ENCODE measurements at places on chromosomes 1 and 21.

GRCh38 chr1:119347858-119348257, 20.7 kb upstream of the HAO2 start:
- DNase-seq: peak; percentile 11

- no peak for DNase-seq
Observed at GRCh38 chr1:90354704-90355103, 359.8 kb downstream of the ZNF326 start.

- DNase-seq: no peak
Observed at GRCh38 chr1:40772146-40772955, 11.2 kb upstream of the KCNQ4 start.

DNA sequence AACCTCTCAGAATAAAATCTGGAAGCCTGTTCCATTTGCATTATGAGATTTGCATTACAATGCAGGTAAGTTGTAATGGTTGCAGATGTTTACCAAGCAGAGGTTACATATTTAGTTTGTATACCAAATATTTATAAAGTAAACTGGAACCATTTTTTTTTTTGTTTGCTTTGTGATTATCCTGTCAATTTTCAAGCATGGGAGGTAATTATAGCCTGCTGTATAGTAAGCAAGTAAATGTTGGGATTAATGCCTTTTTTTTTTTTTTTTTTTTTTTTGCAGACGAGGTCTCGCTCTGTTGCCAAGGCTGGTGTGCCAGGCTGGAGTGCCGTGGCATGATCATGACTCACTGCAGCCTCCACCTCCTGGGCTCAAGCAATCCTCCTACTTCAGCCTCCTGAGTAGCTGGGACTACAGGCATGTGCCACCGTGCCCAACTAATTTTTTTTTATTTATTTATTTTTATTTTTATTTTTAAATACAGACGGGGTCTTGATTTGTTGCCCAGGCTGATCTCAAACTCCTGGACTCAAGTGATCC, 21.0 kb downstream of the NFYC start:
- no peak for DNase-seq

DNA sequence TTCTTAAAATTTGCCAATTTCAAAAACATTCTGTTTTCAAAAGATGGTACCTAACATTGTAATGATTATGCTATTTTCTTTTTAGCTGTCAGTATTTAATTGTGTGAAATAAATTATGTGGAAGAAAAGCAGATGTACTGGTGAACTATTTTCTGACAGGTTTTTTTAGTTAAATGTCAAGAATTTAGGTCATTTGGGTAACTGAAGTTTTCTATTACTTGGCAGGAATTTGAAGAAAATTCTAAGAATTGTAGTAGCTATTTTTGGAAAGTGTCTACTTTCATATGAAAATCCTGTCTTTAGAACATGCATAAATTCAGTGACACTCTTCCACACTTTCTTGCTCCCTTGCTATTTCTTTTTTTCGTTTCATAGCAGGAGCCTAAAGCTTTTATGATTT, 28.5 kb upstream of the PTPRC start:
- DNase-seq: no peak

- no peak for DNase-seq
Observed at GRCh38 chr1:95553595-95553994, 319.6 kb downstream of the RWDD3 start.
